ENCODE measurements at places on chromosomes 2 and 18.

DNA sequence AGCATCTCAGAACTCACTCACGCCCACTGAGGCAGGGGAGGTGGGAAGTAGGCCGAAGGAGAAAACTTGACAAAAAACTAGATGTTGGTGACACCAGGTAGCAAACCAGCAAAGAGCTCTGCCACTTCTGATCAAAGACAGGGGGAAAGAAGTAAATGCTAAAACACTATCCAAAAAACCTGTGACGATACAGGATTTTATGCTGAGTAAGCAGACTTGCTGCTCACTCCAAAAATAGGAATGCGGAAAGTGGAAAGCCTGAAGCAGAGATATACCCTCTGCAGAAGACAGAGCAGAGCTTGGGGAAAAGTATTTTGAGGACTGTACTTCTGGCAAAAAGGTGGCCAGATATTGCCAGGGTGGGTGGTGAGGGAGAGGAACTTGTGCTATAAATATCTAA lies 73.3 kb upstream of the YPEL5 start:
- DNase-seq, result no peak

DNA sequence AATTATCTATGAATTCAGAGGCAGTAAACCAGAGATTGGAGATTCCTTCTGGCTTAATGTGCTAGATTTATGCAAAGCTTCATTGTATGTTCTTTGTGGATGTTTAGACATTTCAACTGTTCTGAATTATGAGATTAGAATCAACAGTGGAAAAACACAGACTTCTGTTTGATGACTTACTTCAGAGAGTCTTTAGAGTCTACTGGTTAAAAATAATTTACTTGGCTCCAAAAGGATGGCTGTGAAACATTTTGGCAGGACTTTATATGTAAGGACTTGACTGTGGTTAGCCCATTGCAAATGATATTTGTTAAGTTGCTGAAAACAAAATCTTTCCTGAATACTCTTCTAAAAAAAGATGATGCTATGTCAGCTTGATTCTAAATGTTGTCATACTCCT lies 25.5 kb upstream of the LRRC30 start:
- no peak for DNase-seq

GRCh38 chr2:102342888-102343287 lies 12.7 kb upstream of the IL18R1 start:
- no peak for DNase-seq

DNA sequence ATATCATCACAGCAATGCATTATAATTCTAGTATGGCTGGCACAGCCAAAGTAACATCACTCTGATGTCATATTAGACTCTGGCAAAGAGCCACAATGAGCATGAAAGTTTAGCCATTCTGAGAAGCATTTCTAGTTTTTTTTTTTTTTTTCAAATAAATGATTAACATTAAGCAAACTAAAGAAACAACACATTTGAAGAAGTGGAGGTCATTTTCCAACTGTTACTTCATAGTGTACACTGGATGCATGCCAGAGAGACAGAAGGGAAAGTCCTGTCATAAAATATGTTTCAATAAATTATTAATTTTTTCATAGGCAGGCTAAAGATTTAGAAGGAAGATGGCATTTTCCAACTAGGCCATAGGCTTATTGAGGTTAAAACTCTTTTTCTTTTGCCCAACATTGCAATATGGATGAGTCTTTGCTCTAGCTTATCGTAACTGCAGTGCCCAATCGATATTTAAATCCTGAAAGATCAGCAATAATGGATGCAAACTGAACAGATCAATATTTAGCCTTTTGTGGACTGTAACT lies 1630.4 kb upstream of the ACVR2A start:
- no peak for DNase-seq

DNA sequence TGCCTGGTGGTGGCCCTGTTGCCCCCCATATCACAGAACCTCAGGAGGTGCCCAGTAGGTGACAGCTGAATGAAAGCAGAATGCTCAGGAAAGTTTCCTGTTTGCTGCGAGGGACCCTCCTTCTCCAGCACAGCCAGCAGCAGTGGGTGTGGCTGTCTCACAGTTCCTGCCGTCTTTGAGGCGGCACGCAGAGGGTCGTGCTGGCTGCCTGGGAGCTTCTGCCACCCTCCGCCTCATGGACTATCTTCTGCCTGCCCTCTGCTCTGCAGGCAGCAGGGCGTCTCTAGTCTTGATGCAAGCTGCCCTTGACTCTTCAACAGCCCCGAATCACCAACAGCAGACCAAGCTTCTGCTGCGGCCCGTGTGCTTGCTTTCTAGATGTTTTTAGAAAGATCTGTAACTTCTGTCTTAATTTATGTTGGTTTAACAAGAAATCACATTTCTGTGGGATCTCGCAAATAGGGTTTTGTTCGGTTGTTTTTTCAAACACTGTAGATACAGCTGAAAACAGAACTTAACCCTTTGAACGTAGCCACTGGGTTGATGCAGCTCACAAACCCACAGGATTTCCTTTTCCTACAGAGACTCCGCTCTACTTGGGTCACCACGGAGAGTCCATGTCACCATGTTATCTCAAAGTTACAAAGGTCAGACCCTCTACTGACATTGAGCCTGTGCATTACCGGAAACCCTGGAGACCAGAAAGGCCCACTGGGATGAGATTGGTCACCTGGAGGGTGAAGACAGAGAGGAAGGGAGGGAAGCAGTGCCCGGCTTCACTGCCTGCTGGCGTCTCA lies 144.9 kb downstream of the ACOXL start:
- DNase-seq, result no peak

- no peak for DNase-seq
Measured at GRCh38 chr2:105470979-105471378, 72.1 kb upstream of the FHL2 start.

- no peak for DNase-seq
Measured at GRCh38 chr2:1366546-1367134, 46.6 kb upstream of the TPO start.

- no peak for DNase-seq
Measured at GRCh38 chr2:96262306-96262705, 3.5 kb downstream of the TMEM127 start.

DNA sequence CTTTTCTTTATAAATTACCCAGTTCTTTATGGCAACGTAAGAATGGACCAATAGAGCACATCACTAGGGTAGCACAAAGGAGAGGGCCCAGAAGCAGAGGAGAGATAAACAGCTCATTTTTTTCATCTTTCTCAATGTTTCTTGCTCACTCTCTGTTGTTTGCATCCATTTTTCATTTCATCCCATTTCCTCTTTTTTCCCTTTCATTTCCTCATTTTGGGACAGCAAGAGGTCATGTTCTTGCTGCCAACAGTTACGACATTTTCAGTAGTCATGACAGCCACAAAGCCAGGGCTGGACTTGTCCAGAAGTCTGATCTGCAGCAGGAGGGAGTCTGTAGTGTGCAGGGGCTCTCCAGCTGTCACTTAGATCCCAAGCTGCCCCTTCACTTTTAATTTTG lies 52.7 kb upstream of the CYP1B1 start:
- no peak for DNase-seq

DNA sequence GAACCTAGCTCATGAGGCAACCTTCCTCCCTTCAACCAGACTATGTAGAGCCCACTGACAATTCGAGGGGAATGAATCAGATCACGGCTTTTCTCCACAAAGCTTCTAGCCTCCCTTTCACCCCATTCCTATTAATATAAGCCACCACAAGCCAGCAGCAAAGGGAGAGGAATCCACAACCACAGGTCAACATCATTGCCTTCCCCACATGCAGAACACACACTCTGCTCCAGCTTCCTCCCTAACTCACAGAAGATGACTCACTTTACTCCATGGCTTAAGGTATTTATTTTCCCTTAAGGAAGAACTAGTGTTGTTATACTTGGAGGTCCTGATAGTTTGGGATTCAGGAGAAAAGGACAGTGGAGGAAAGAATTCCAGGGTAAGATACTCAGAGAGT lies 272.2 kb downstream of the C1D start:
- no peak for DNase-seq

GRCh38 chr2:169980643-169981042 lies 153.4 kb downstream of the UBR3 start:
- no peak for DNase-seq
